ENCODE measurements at places on chromosomes 2 and 18.

DNA sequence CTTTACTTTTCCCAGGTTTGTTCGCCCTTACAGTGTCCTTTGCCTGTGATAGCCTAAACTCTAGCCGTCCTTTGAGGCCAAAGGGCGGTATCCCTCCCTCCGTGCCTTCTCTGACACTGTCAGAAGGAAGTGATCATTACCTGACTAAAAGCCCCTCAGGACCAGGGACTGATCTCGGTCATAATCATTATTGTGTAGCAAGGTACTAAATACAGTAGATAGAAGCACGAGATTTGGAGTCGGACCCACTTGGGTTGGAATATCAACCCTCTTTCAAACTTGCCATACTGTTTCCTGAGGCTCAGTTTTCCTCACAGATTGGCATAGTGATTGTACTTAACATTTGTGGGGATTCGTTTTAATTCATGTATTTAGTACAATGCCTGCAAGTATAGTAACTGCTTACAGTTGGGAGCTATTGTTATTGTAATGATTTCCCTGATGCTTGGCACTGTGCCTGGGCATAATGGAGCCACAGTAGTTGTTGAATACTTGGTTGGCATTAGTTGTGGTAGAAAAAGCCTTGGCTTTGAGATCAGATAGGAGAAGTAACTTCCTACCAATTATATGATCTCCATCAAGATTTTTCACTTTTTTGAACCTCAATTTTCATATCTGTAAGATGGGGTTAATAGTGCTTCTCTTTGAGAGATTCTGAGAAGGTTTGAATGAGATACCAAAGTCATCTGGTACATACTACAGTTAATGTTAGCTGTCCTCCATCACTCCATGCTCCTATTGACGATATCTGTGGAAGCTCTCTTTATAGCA is 836 bp downstream of the STK11IP start:
- no peak for DNase-seq

GRCh38 chr2:44692821-44693220 is 248.7 kb upstream of the SIX3 start:
- DNase-seq = no peak

GRCh38 chr2:239926587-239927232 is 98.4 kb downstream of the NDUFA10 start:
- DNase-seq = no peak

DNA sequence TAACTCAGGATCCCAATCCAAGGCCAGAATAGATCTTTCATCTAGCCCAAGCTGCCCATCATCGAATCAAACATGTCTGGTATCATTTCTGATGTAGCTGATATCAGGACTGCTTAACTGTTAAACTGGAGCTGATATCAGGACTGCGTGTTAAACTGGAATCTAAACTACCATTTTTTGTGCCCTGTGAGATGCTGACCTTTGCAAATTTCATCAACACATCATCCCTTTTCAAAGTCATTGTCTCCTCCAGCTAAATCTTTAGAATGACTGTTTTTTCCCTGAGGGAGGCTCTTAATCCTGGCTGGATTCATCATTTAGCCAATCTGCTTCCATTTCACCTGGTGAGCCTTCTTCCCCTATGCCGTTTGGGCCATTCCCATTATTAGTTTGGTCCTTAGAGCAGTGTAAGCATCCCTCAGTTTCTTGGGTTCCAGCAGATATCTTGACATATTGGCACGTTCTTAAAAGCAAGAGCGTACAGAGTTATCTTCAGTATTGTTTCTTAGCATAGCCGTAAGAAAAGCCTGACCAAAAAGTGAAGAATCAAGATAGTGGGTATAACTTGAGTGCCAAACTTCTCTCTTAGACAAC is 12.3 kb downstream of the RPL31 start:
- no peak for DNase-seq

DNA sequence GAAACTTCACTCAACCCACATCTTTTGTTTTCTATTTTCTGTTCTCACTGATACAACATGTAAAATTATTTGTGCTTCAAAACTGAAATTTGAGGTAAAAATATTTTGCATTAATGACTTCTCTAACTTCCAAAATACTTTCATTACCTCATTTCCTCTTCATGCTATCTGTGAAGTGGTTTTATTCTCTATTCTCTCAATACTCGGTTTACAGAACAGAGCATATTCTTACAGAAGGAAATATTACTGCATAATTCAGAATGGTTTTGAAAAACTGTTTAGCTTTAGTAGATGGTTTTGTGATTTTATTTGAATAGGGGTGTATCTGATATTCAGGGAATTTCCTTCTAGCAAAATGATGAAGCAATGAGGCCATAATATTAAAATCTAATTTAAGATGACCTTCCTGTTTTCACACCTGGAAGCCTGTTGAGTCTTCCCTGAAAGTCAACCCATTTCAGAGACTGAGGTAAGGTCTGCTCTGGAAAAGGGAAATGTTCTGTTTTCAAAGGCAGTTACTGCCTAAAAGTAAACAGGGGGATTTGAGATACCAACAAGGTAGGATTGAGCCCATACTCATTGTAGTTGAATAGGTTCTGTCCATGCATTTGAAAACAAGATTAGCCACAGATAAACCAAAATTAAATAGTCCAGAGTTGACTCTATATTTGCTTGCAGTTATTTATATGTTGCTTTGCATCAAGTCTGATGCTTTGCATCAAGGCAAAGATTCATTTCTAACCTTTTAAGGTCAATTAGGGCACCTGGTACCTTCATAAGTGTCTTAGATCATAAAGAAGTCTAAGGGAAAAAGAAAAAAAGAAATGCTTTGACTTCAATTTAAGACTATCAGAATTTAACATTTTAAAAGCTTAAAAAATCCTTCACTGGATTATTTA is 50.8 kb upstream of the PEX13 start:
- no peak for DNase-seq

GRCh38 chr2:64888591-64889309 is 100.4 kb upstream of the SLC1A4 start:
- DNase-seq = no peak

- no peak for DNase-seq
Observed at GRCh38 chr2:30986231-30986580, 152.0 kb downstream of the GALNT14 start.

- no peak for DNase-seq
Observed at GRCh38 chr2:65700720-65701119, 268.3 kb upstream of the SPRED2 start.

DNA sequence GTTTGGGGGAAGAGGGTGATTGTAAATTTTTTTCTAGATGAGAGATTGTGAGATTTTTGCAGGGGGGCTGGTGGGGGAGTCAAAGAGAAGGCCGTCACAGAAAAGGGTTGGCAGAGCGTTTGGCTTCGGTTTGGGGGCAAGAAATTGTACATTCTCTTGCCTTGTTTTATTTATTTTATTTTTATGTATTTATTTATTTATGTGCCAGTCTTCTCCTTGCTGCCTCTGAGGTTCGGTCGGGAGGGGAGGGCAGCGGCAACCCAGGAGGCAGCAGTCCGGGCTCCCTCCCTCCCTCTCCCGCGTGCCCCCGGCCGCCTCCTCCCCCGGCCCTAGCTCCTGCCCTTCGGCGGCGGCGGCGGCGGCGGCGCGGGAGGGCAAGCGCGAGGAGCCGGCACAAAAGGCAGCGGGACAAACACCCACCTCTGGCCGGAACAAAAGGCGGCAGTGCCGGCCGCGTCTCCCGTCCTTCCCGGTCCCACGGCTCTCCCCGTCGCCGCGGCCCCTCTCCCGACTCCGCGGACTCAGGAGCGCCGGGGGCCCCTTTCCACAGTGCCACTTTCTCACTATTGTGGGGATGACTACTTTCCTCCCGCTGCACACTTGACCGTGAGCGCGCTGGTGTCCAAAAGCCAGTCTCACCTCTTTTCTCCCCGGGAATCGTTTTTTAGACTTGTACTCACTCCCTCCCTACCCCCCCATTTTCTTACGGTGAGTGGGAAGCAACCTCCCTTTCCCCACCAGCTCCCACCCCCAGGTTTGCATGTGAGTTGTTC is 1.2 kb downstream of the BCL11A start:
- no peak for DNase-seq

DNA sequence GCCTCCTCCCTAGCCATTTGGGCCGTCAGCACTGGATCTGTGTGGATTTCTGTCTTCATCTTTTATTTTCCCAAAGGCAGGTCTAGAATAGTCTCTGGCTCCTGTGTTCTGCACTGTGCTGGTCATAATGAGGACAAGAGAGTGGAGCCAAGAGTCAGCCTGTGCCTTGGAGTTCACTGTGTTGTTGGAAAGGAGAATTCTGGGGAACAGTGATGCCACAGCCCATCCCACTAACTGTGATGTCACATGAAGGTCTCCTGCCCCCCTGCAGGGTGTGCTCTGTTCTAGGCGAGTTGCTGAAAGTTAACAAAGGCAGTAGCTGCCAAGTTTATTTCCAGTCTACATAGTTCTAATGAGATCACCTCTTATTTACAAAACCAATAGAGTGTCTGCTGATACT is 248.5 kb downstream of the TPGS2 start:
- no peak for DNase-seq

GRCh38 chr2:237549643-237550415 is 16.5 kb upstream of the PRLH start:
- DNase-seq = no peak

DNA sequence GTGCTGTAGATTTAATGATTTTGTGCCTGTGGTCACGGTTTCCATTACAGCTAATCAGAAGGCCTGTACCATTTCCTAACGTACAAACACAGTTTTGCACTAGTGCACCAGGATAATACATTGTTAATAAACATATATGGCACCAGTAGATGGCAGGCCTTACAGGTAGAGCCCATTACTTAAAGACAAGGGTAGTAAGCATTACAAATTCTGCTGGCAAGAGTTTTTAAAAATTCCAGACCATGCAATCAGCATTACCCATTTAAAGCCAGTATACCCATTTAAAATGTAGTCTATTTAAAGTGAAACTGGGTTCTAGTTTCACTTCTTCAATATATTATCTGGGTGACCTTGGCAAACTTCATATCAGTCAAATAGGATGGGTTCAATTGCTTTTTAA is 224.2 kb downstream of the NUP35 start:
- DNase-seq = no peak

- DNase-seq = no peak
Observed at GRCh38 chr2:30981096-30981495, 157.1 kb downstream of the GALNT14 start.

- no peak for DNase-seq
Observed at GRCh38 chr2:11342551-11343367, 1.7 kb downstream of the ROCK2 start.

- no peak for DNase-seq
Observed at GRCh38 chr2:53265544-53266299, 501.9 kb upstream of the CHAC2 start.

- no peak for DNase-seq
Observed at GRCh38 chr2:42342061-42342794, 18.8 kb downstream of the COX7A2L start.

- DNase-seq = no peak
Observed at GRCh38 chr2:237894396-237894979, 35.1 kb downstream of the RAMP1 start.

DNA sequence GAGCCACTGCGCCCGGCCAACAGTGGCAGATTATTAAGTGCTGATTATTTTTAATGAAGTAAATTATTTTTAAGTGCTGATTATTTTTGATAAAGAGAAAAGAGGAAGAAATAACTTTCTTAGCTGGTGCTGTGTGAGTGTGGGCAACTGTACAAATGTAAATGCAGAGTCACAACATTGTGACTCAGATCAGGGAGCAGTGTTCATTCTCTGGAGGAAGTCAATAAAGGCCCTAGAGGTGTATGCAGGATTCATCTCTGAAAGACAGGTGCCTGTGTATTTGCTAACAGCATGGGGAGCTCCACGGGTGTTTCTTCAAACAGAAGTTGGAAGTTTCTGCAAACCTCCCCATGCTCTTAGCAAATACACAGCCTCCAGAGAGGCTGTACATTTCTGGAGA is 6.2 kb downstream of the KRTCAP3 start:
- DNase-seq = no peak

DNA sequence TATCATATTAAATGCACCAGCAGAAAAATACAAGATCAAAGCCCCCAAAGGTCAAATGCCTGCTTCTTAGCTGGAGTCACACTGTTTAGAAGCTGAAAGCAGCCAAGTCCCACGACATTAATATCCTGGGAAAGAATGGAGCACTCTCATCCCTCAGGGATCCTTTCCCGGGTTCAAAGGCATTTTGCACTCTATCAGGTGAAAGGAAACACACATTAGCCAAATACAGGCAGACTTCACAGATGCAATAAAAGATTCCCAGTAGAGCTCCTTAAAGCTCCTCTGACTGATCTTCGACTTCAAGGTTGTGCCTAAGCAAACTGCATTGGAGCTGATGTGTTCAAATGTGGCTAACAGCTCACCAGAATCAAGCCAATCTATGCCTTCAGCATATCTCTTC is 158.4 kb downstream of the RNF152 start:
- no peak for DNase-seq

DNA sequence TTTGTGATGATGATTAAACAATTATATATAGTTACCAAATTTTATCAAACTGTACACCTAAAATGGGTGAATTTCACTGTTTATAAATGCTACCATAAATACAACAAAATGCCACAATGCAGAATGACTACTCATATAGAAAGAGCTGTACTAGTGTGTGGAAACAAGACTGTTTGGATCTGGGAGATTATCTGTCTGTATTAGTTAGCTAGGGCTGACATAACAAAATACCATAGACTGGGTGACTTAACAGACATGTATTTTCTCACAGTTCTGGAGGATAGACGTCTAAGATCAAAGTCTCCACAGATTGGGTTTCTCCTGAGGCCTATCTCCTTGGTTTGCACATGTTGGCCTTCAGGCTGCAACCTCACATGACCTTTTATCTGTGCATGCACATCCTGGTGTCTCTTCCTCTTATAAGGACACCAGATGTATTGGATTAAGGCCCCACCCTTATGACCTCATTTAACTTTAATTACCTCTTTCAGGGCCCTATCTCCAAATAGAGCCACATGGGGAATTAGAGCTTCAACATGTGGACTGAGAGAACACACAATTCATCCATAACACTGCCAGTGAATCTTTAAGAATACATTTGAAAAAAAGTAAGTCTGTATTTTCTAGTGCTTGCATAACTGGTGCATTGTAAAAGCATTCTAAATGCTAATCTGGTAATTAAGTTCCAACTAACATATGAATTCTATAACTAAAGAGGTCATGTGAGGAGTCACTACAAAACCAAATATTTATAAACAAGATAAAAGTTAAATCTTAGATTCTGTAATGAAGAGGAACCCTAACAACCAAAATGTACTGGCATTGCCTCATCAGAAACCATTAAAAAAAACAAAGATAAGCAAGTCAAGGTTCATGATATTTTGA is 699.6 kb downstream of the NYAP2 start:
- DNase-seq = no peak

- no peak for DNase-seq
Observed at GRCh38 chr2:10865841-10866240, 45.9 kb upstream of the KCNF1 start.

GRCh38 chr2:196293751-196294515 is 122.6 kb upstream of the STK17B start:
- DNase-seq = no peak
